ENCODE measurements at places on chromosomes 16 and 17.
A peak's percentile ranks its signal among the peaks of the same experiment; 100 is the strongest.

GRCh38 chr16:12502676-12503075 lies 301.0 kb downstream of the CPPED1 start:
- no peak for DNase-seq

DNA sequence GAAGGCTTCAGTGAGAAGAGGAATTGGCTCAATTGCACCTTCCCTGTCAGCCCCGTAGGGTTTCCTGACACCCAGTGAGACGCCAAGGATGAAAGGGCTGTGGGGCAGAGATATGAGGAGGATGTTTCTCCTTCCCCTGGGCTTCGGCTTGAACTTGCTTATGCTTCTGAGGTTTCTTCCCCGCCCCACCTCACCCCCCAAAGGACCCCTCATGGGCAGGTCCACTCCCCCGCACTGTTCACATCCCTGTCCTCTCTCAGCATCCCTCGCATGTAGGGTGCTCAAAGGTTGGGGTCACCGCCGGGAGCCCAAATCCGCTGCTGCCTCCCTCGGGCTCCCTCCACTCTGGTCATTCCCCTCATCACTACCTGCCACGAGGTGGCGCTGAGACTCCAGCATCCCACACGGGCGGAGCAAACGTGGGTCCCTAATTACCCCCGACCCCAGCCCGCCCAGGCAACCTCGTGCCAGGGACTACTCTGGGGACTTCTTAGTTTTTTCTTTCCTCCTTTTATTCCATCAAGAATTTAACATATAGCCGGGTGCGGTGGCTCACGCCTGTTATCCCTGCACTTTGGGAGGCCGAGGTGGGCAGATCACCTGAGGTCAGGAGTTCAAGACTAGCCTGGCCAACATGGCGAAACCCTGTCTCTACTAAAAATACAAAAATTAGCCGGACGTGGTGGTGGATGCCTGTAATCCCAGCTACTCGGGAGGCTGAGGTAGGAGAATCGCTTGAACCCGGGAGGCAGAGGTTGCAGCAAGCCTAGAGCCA lies 3.3 kb upstream of the TRARG1 start:
- DNase-seq: peak; percentile 88

DNA sequence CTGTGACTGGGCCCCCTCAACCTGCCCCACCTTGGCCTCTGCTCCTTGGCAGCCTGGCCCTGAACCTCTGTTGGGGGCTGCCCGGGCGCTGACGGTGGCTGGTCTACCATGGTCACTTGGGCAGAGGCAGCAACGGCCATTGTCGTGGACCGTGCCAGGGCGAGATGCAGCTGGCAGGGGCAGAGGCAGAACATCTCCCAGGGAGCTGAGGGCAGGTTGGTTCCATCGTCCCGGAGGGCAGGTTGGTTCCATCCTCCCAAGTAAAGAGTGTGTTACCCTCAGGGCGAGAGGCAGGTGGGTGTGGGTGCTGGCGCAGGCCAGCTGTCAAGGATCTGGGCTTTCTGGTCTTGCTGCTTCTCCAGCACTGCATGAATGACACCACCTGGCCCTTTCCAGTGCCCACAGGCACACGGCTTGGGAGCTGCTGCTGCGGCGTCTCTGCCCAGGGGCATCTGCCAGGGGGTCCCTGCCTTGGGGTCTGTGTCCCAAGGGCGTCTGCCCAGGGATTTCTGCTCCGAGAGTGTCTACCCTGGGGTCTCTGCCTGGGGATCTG lies 12.0 kb downstream of the ACSF3 start:
- no peak for DNase-seq

- DNase-seq: no peak
Observed at GRCh38 chr17:15323131-15323530, 18.3 kb downstream of the TEKT3 start.

- no peak for DNase-seq
Observed at GRCh38 chr16:68470461-68471150, 22.3 kb upstream of the SMPD3 start.

DNA sequence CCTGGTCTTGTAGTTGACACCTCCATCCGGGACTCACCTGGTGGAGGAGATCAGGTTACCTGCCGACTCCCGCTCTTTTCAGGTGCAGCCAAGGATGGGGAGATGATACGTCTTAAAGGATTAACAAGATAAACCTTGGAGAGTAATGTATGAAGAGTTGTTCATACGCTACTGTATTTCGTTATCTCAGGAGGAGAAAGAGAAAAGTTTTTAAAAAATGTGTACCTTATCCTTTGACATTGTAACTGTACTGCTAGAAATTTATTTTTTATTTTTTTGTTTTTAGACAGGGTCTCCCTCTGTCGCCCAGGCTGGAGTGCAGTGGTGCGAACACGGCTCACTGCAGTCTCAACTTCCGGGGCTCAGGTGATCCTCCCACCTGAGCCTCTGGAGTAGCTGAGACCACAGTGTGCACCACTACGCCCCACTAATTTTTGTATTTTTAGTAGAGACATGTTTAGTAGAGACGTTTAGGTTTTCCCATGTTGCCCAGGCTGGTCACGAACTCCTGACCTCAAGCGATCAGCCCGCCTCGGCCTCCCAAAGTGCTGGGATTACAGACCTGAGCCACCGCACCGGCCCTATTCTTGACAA lies 764 bp upstream of the SMURF2 start:
- no peak for DNase-seq

DNA sequence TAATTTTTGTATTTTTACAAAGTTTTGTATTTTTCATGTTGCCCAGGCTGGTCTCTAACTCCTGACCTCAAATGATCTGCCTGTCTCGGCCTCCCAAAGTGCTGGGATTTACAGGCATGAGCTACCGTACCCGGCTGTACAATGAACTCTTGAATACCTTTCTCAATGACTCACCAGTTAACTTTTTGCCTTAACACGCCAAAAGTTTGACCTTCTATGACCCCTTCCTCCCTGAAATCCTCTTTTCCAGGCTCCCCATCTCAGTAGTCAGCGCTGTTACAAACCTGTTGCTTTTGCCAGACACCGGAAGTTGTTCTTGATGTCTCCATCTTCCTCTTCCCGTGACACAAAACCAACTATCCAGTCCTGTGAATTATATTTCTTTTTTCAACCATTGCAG lies 158.1 kb upstream of the ASIC2 start:
- DNase-seq: no peak

DNA sequence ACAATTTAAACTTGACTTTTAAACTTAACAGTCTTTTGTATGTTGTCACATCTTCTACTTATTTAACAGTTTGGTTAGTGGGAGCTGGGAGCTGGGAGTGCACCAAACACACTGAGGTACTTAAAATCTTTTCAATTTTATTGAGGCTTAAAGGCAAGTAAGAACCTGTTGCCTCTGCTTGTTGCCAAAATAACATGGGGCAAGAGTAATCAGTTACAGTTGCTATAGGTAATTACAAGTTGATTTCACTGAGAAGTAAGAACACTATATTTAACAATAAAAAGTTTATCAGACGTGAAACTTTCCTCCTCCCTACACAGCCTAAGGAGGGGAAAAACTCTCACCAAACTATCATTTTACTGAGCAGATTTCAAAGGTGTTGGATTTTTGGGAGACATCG lies 135.2 kb downstream of the FTO start:
- no peak for DNase-seq

- no peak for DNase-seq
Observed at GRCh38 chr17:8366231-8366630, 10.3 kb downstream of the KRABD2 start.

DNA sequence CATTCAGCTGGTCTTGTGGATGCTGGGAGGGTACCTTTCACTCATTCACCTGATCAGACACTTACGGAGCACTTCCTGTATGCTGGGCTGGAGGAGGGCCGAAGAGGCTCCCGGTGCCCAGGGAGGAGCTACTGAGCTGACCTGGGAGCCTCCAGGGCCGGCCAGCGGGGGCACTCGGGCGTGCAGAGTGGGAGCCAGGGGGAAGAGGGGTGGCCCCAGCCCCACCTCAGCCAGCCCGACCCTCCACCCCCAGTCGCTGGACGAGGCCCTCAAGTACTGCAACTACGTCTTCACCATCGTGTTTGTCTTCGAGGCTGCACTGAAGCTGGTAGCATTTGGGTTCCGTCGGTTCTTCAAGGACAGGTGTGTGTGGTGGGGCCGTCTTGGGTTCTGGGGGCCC lies 10.3 kb downstream of the TPSG1 start:
- DNase-seq: no peak

- DNase-seq: no peak
Observed at GRCh38 chr16:51041546-51041945, 109.5 kb downstream of the SALL1 start.

DNA sequence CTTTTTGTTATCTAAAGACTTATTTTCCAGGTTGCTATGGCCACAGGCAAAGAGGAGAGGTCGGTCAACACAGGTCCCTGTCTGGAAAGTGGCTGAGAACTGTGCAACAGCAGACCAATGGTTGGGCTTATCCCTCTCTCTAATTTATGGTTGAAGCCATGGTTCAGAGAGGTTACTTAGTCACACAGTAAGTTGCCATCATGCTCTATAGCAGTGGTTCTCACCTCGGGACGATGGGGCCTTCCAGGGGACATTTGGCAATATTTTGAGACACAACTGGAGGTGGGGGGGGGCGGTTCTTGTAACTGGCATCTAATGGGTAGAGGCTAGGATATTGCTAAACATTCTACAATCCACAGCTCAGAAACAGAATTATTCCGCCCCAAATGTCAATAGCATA lies 842 bp upstream of the LDAF1 start:
- DNase-seq: no peak

DNA sequence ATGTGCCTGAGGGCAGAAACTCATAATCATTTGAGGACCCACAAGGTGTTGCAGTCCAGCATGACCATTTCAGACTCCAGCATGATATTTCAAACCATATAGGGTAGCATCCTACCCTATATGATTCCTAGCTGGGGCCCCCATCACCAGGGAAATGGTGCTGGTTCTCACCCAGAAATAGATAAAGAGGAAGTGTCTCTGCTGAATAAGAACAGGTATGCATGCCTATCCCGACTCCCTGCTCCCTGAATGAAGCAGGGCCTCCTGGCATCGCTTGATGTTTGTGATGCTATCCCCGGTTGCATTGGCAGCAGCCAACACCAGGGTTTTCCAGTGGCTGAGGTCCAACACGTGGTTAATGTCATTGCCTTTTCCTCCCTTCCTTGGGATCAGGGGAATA lies 17.1 kb upstream of the HEATR6 start:
- no peak for DNase-seq

DNA sequence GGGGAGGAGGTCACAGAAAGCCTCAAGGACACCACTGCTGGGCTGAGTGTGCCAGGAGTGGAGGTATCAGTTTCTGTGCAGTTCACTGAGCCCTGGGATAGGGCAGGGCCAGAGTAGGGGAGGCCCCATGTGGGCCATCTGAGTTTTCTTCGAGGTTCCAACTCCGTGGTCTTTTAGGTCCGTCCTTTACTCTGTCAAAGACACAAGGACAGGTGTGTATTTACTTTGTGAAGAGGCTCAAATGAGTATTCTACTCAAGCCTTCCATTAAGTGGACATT lies 59.5 kb downstream of the USP22 start:
- no peak for DNase-seq

DNA sequence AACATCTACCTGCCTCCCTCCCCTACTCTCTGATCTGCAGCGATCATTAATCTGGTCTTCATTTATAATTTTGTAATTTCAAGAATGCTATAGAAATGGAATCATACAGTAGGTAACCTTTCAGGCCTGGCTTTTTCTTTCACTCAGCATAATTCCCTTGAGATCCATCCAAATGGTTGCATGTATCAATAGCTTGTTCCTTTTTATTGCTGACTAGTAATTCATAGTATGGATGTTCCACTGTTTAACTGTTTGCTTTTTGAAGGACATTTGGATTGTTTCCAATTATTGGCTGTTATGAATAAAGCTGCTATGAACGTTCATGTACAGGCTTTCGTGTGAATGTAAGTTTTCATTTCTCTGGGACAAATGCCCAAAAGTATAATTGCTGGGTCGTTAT lies 125.2 kb downstream of the USP31 start:
- DNase-seq: no peak

GRCh38 chr17:44961921-44962350 lies 6.2 kb downstream of the C1QL1 start:
- no peak for DNase-seq

GRCh38 chr16:52914428-52914827 lies 138.3 kb downstream of the CHD9NB start:
- peak; percentile 14 for DNase-seq

GRCh38 chr17:74578979-74579378 lies 11.7 kb upstream of the CD300H start:
- DNase-seq: no peak

GRCh38 chr17:48726114-48726915 lies 2.2 kb downstream of the HOXB13 start:
- no peak for DNase-seq

DNA sequence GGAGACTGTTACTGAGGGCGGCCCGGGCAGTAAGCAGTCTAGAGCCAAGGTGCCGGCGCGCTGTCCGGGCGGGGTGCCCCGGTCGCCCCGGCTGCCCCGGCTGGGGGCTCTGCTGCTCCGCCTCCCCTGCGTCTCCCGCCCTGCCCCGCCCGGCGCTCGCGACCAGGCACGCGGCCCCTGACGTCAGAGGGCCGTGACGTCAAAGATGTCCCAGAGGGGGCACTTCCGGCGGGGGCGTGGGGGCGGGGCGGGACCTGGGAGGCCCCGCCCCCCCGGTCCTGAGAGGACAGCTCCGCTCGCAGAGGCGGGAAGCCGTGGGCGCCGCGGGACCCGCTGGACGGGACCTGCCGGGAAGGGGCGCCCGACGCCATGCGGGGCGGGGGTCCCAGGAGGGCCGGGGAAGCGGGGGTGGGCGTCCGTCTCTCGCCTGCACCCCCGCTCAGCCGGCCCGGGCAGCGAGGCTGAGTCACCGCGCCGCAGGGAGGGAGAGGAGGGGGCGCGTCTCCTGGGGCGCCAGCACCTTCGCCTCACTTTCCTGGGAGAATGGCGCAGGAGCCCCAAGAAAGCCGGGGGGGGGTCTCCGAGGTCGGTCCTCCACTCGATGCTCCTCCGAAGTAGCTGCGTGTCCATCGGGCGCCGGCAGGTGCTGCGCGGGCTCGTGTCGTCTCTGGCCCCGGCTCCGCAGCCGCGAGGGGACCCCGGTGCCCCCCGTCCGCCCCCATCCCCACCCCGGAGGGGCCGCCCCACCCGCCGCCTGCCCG lies 4.4 kb upstream of the HIC1 start:
- peak; percentile 70 for DNase-seq

GRCh38 chr16:88911136-88911945 lies 44.9 kb upstream of the PABPN1L start:
- DNase-seq: no peak

DNA sequence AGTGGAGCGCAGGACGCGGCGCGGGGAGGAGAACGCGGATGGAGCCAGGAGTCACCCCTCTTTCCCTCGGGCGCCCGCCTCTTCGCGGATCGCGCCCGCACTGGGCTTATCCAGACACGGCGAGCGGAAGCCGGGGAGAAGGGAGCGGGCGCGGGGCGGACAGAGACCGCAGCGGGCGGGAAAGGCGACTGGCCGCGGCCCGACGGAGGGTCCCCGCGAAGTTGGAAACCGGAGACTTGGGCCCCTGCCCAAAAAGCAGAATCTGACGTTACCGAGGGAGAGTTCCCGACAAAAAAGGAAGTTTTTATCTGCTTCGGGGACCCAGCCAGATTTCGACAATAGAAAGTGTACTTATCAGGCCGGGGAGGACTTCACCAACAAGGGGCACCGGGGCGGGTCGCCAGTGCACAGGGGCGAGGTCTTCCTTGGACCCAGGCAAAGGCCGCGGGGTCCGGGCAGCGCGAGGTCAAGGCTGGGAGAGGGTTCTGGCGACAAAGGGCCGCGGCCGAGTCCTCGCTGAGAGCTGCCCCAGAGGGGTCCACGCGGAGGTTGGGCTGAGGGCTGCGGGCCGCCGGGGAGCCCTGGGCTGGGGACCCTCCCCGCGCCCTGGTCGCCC lies 519 bp downstream of the ST6GALNAC2 start:
- DNase-seq: peak; percentile 46

- DNase-seq: no peak
Observed at GRCh38 chr16:85715169-85716021, 26.6 kb upstream of the GINS2 start.
